HepG2 (cell line): ENCODE measurements at places on chromosomes 12 and 14. TPM values are rescaled to one million over a fixed set of nuclear protein-coding genes. Genes with fewer than 3 reads are reported as not detected.

ASCL1 gene
- not detected in 2 replicates for polyA plus RNA-seq

MDP1 gene
- polyA plus RNA-seq: 38.2 and 44.1 TPM in 2 replicates

PRH2 gene
- polyA plus RNA-seq: 0.48 and 1.3 TPM in 2 replicates

AQP6 gene
- polyA plus RNA-seq: 0.32 and 0.38 TPM in 2 replicates

MORN3 gene
- polyA plus RNA-seq: 0.98 and 1.1 TPM in 2 replicates

SMIM41 gene
- polyA plus RNA-seq: 0.07 TPM in 1 of 2 replicates, not detected in the other

SUPT16H gene
- polyA plus RNA-seq: 68.0 and 77.5 TPM in 2 replicates

CCDC88C gene
- polyA plus RNA-seq: 3.6 and 4.3 TPM in 2 replicates

FBLN5 gene
- polyA plus RNA-seq: 0.38 and 0.71 TPM in 2 replicates

ANO2 gene
- polyA plus RNA-seq: 0.10 and 0.18 TPM in 2 replicates

CLEC7A gene
- not detected in 2 replicates for polyA plus RNA-seq

KRT77 gene
- polyA plus RNA-seq: not detected in 2 replicates
